Testis (tissue), 5 donors: ENCODE measurements at places on chromosomes 11 and 22. TPM values are rescaled to one million over a fixed set of nuclear protein-coding genes. Genes with fewer than 3 reads are reported as not detected.
A peak's percentile ranks its signal among the peaks of the same experiment; 100 is the strongest.

- H3K4me1 ChIP-seq, result peaks cover 3% of the 10 kb centered on the region
- no peak for DNase-seq
- no peak overlapping the region for H3K27ac ChIP-seq
- no peaks in the 10 kb centered on the region for H3K36me3 ChIP-seq
- no peak overlapping the region for H3K4me3 ChIP-seq
- no peaks in the 10 kb centered on the region for H3K27me3 ChIP-seq
Observed at GRCh38 chr11:70460111-70460510, 61.8 kb downstream of the CTTN start.

DNA sequence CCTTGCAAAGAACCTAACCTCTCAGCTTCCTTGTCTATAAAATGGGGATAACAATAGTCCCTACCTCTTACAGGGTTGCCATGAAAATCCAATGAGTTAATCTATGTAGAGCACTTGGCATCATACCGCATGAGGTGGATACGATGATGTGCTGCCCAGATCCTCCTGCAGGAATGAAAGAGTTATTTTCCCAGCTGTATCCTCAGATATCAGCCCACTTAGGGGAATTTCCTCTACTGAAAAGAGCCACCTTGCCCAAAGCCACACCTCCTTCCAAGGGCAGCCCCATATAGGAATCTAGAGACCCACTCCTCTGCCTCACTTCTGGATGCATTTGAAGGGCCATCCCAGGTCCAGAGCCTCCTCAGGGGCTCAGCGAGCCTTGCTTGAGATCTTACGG, 128.4 kb downstream of the CCDC81 start:
- H3K36me3 ChIP-seq, result no peaks in the 10 kb centered on the region
- H3K4me3 ChIP-seq, result no peak overlapping the region
- no peaks in the 10 kb centered on the region for H3K27me3 ChIP-seq
- H3K4me1 ChIP-seq, result no peaks in the 10 kb centered on the region

DNA sequence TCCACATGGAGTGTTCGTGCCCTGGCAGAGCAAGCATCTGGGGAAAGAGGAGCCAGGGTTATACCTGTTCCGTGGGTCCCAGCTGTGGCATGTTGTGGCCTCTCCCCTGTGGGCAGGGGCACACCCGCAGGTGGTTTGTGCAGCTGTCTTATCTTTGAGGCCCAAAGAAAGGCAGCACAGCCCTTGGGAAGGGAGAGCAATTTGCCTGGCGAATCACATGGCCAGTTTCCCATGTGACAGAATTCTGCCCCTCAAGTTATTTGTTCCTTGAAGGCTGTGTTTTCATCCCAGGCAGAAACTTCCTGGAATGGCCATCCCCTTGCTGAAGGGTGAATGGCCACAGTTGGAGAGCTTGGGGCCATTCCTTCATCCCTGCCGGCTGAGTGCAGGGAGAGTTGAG, 16.4 kb upstream of the COX8A start:
- no peaks in the 10 kb centered on the region for H3K27me3 ChIP-seq
- DNase-seq, result no peak
- no peak overlapping the region for H3K27ac ChIP-seq
- H3K36me3 ChIP-seq, result no peaks in the 10 kb centered on the region
- no peaks in the 10 kb centered on the region for H3K4me1 ChIP-seq

GRCh38 chr11:128917144-128917724, 25.4 kb downstream of the TP53AIP1 start:
- DNase-seq, result no peak
- no peaks in the 10 kb centered on the region for H3K36me3 ChIP-seq
- H3K4me3 ChIP-seq, result no peak overlapping the region
- H3K27me3 ChIP-seq, result no peaks in the 10 kb centered on the region
- H3K27ac ChIP-seq, result no peak overlapping the region

GRCh38 chr11:11987503-11988022, 20.9 kb downstream of the DKK3 start:
- H3K4me1 ChIP-seq, result peaks cover 11% of the 10 kb centered on the region
- no peak overlapping the region for H3K27ac ChIP-seq
- DNase-seq, result no peak
- H3K4me3 ChIP-seq, result no peak overlapping the region
- H3K36me3 ChIP-seq, result no peaks in the 10 kb centered on the region

DNA sequence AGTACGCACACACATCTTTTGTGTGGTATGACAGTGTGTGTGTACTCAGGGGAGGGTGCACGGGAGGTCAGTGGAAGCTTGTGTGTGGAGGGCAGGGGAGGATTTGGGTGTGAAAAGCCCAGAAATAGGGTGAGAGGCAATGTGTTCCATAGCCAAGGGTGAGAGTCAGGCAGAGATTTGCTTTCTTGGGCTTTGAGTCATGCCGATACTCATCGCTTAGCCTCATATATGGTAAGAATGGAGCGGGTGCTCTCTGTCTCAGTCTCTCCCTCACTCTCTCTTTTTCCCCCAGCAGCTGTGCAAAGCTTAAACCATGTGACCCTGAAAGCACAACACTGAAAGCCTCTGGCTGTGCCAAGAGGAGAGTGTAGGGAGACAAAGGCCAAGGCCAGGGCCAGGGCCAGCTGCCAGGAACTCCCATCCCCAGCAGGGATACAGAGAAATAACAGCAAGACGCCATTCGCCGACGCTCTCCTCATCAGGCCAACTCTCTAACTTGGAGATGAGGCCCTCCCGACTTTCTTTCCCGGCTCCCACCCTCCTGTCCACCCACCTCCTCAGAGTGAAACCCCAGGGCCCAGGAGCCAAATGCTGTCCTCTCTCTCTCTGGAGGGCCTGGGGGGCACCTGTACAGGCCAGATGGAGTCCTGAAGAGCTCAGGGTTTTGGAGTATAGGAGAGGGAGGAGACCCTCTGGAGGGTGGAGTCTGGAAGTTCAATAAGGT, 20.3 kb upstream of the MICAL3 start:
- no peaks in the 10 kb centered on the region for H3K36me3 ChIP-seq
- no peaks in the 10 kb centered on the region for H3K27me3 ChIP-seq
- peaks cover 19% of the 10 kb centered on the region for H3K4me1 ChIP-seq
- peak overlapping the region; percentile 84 for H3K27ac ChIP-seq
- no peak overlapping the region for H3K4me3 ChIP-seq

DNA sequence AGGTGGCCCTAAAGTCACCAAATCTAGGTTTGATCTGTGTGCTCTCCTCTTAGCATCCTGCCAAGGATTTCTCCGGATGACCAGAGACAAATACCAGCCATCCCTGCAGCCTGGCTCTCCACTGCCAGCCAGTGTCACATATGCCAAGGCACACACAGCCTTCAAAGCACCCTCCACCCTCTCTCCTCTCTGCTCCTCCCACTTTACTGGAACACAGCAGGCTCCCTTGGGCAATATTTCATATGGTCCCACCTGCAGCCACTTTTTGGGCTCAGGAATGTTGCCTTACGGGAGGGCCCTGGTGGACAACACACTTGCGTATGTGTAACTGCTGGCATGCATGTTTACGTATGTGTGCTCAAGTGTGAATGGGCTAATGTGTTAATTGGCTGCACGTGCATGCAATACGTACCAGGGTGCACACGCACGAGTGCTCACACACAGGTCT, 183.9 kb downstream of the CEP164 start:
- H3K36me3 ChIP-seq, result no peaks in the 10 kb centered on the region
- H3K27me3 ChIP-seq, result no peaks in the 10 kb centered on the region
- H3K27ac ChIP-seq, result no peak overlapping the region
- DNase-seq, result no peak
- H3K4me1 ChIP-seq, result peaks cover 3% of the 10 kb centered on the region

- H3K27me3 ChIP-seq, result no peaks in the 10 kb centered on the region
- no peak overlapping the region for H3K27ac ChIP-seq
- H3K4me3 ChIP-seq, result no peak overlapping the region
- no peaks in the 10 kb centered on the region for H3K4me1 ChIP-seq
- no peaks in the 10 kb centered on the region for H3K36me3 ChIP-seq
Observed at GRCh38 chr11:119752345-119752871, 23.4 kb upstream of the NECTIN1 start.

GRCh38 chr11:86918973-86919372, 36.2 kb downstream of the FZD4 start:
- no peak for DNase-seq
- peaks cover 4% of the 10 kb centered on the region for H3K4me1 ChIP-seq
- peak overlapping the region; percentile 3 for H3K27ac ChIP-seq
- no peak overlapping the region for H3K4me3 ChIP-seq
- no peaks in the 10 kb centered on the region for H3K27me3 ChIP-seq

- H3K27ac ChIP-seq, result no peak overlapping the region
- no peak overlapping the region for H3K4me3 ChIP-seq
- no peaks in the 10 kb centered on the region for H3K36me3 ChIP-seq
- peak; percentile 74 for DNase-seq
- H3K27me3 ChIP-seq, result no peaks in the 10 kb centered on the region
Observed at GRCh38 chr22:17896586-17896985, 122.3 kb upstream of the BID start.

- no peaks in the 10 kb centered on the region for H3K27me3 ChIP-seq
- H3K4me1 ChIP-seq, result no peaks in the 10 kb centered on the region
- no peak for DNase-seq
- no peak overlapping the region for H3K27ac ChIP-seq
- H3K36me3 ChIP-seq, result no peaks in the 10 kb centered on the region
Observed at GRCh38 chr11:134380229-134380628, 31.8 kb downstream of the B3GAT1 start.

TREH gene
- total RNA-seq, result 0.62 TPM

TRIM51 gene
- 0.56 TPM for total RNA-seq

IL17REL gene
- 0.25 TPM for total RNA-seq

SLC22A12 gene
- not detected for total RNA-seq

SLC37A2 gene
- total RNA-seq, result 7.6 TPM

PATE2 gene
- 1.7 TPM for total RNA-seq

MMP8 gene
- 2.0 TPM for total RNA-seq

CACNA1I gene
- 1.7 TPM for total RNA-seq

SEPTIN3 gene
- 1.6 TPM for total RNA-seq

OTOG gene
- total RNA-seq, result 2.2 TPM

DESI1 gene
- total RNA-seq, result 45.3 TPM
